Fibroblast of mammary gland (primary cell): ENCODE measurements at places on chromosomes 3 and 15.

- DNase-seq, result no peak
Observed at GRCh38 chr15:99987701-99988100, 254.5 kb upstream of the LYSMD4 start.

DNA sequence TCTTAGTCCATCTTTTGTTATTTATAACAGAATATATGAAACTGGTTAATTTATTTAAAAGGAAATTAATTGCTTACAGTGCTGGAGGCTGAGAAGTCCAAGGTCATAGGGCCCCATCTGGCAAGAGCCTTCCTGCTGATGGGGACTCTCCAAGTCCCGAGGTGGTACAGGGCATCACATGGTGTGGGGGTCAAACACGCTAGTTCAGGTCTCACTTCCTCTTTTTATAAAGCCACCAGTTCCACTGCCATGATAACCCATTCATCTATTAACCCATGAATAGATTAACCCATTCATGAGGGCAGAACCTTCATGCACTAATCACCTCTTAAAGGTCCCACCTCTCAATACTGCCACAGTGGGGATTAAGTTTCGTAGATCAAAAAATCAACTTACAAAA lies 659.3 kb downstream of the NAALADL2 start:
- no peak for DNase-seq

DNA sequence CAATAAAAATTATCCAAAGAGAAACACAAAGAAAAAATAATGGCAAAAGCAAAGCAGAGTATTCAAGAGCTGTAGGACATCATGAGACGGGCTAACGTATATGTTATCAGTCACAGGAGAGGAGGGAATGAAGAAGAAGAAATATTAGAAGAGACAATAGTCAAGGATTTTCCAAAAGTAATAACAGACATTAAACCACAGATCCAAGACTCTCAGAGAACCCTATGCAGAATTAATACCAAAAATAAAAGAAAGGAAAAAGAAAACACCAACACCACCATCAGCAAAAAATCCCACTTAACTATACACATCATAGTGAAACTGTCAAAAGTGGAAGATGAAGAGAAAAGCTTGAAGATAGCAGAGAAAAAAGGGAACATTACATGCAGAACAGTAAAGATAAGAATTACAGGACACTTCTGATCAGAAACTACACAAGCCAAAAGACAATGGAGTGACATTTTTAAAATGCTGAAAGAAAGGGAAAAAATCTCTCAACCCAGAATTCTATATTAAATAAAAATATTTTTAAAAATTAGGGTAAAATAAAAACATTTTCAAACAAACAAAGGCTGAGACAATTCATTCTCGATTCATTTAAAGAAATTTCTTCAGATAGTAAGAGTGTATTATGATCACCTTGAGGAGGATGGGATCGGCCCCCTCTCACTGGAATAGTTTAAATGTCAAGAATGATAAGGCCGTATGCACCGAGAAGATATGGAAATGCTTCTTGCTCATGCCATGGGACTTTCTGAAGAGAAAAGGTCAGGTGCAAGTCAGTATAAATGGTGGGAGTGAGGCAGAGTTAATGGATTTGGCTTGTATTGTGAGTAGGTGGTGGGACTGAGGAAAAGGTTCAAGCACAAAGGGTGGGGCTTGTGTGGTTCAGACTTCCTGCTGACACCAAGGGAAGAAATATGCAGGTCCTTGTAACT lies 28.5 kb downstream of the TM2D3 start:
- no peak for DNase-seq

DNA sequence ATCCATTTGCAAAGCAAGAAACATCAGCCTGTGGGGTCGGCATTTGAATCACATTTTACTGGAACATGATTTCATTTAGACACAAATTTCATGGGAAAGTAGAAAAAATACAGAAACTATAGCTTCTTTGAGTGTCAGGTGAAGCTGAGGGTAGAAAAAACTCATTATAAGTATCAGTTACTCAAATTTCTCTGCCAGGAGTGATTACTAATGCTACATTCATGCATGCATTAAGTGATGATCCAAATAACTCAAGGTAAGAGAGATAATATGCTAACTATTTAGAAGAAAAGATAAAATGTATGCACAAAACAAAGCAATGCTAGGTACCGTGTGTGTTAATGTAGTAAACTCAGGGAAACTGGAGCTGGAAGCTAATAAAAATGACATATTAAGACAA lies 406.0 kb downstream of the GAP43 start:
- no peak for DNase-seq

DNA sequence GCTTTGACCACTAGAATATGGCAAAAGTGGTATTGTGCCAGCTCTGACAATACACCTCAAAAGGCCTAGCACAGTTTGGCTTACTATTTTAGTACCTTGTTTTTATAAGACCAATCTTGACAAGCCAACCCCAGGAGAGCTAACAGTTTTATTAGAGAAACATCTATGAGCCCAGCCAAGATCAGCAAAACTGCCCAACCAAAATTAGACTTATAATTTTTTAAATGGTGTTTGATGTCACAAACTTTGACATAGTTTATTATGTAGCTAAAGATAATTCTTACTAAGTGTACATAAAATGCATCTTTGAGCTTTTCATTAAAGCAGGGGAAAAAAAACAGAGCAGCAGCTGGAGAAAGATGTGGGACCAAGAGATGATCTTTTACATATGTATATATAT lies 537.5 kb downstream of the ZPLD1 start:
- no peak for DNase-seq

- DNase-seq, result peak; percentile 31
Observed at GRCh38 chr3:114697401-114697800, 403.6 kb downstream of the TIGIT start.

- DNase-seq, result no peak
Observed at GRCh38 chr15:51751697-51752683, 593 bp downstream of the TMOD2 start.

- DNase-seq, result no peak
Observed at GRCh38 chr15:31077941-31078340, 23.6 kb downstream of the TRPM1 start.

DNA sequence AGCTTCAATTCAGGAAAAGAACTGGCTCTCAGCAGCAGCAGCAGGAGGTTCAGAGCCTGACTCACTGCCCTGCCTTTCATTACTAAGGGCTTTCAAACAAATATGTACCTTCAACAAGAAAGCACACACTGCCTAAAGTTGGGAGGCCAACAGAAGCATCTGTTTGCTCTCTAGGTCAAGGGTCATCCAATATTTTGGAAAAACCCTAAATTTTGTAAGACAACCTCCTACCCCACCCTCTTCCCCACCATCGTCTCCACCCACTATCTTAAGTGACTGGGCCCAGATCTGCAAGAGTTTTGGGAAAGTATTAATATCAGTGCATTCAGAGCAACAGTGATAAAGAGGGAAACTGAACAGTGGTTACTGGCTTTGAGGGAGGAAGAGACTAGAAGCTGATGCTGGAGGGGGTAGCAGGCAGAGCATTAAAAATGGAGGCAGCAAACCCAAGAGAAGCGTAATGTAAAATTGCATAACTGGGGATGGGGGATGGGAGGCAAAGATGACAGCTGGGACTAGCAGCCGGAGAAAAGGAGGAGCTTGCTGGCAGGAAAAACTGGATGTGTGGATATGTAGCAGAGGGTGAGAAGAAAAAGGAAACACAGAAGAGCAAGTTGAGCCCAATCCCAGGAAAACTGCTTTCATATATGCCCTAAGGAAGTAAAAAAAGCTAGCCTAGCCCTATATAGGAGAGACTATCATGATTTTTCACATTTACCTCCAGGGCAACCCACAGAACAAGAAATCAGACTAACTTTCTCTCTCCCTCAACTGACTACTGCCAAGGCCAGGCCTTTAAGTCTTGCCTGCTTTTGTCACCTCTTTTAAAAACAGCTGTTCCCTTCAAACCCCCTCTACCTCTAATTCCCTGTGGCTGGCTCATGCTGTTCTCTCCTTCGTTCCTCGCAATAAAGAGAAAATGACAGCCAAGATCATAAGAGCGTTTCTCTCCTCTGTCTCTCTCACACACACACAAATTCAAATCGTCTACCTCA lies 31.4 kb downstream of the NPTN start:
- DNase-seq, result peak; percentile 63

- peak; percentile 82 for DNase-seq
Observed at GRCh38 chr15:39454189-39454986, 126.5 kb upstream of the THBS1 start.

DNA sequence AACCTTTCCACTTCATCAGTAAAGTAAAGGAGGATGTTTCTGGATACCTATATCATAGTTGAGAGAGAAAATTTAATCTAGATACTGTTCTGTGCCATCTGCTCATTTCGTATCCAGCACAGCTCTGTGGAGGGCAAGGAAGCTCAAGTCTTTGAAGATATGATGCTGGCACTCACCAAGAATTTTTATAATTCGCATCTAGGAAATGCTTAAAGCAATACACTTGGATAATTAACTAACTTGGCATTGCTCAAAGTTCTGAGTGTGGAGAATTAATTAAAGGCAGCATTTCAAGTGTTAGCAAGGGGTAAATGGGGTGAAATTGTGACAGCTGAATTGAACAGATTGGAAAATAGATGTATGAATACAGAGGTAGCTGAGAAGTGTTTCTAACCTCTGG lies 213.2 kb downstream of the KCNMB2 start:
- no peak for DNase-seq

- DNase-seq, result no peak
Observed at GRCh38 chr15:91919014-91919534, 65.6 kb downstream of the SLCO3A1 start.

GRCh38 chr3:194251461-194251860 lies 99.7 kb downstream of the CPN2 start:
- DNase-seq, result no peak

DNA sequence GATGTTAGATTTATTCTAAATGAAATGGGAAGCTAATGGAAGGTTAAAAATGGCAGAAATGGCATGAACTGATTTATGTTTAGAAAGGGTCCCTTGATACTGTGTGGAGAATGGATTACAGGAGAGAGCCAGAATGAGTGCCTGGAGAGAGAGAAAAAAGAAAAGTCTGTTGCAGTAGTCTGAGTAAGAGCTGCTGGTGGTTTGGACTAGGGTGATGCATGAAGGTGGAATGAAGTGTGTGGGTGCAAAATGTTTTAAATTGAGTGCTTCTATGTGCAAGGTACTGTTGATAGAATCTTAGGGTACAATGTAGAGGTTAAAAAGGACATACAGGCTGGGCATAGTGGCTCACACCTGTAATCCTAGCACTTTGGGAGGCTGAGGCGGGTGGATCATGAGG lies 11.4 kb upstream of the MGA start:
- peak; percentile 81 for DNase-seq

GRCh38 chr3:45965653-45966052 lies 22.4 kb downstream of the CXCR6 start:
- no peak for DNase-seq

GRCh38 chr3:150913133-150913922 lies 8.1 kb upstream of the MINDY4B start:
- no peak for DNase-seq

DNA sequence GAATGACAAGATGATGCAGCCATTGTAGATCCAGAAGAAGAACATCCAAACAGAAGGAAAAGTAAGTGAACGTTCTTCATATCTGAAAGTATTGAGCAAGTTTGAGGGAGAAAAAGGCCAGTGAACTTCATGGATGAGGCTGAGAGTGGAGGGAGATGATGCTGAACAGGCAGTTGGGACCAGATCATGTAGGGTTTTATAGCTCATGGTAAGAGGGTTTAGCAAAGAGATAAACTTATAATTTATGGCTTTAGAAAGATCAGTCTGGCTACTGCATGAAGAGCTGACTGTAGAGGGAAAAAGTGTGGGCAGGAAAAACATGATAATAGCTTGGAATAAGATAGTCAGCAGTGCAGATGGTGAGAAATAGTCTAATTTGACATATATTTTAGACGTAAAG lies 192.6 kb upstream of the LPP start:
- DNase-seq, result no peak

DNA sequence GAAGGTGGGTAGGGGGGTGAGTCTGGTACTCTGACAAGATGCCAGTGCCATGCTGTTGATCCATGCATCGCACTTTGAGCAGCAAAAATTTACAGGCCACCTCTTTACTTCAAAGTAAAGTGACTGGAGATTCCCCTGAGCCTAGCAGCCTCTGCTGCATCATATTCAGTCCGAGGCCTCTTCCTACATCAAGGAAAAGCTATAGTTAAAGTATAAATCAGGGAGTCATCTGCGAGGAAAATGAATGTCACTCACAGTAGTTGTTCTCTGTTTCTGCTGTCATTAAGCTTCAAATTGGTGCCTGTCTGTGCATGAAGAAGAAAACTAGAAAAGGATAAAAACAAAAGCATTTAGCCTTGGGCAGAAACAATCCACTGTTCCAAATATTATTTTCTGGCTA lies 706.2 kb downstream of the TBL1XR1 start:
- DNase-seq, result no peak

- no peak for DNase-seq
Observed at GRCh38 chr3:112087746-112088145, 1.6 kb downstream of the C3orf52 start.

GRCh38 chr15:51775967-51776816 lies 24.8 kb downstream of the TMOD2 start:
- peak; percentile 66 for DNase-seq

GRCh38 chr3:169666376-169667165 lies 3.1 kb upstream of the MECOM start:
- no peak for DNase-seq

GRCh38 chr3:41265011-41265545 lies 65.8 kb downstream of the CTNNB1 start:
- peak; percentile 61 for DNase-seq

DNA sequence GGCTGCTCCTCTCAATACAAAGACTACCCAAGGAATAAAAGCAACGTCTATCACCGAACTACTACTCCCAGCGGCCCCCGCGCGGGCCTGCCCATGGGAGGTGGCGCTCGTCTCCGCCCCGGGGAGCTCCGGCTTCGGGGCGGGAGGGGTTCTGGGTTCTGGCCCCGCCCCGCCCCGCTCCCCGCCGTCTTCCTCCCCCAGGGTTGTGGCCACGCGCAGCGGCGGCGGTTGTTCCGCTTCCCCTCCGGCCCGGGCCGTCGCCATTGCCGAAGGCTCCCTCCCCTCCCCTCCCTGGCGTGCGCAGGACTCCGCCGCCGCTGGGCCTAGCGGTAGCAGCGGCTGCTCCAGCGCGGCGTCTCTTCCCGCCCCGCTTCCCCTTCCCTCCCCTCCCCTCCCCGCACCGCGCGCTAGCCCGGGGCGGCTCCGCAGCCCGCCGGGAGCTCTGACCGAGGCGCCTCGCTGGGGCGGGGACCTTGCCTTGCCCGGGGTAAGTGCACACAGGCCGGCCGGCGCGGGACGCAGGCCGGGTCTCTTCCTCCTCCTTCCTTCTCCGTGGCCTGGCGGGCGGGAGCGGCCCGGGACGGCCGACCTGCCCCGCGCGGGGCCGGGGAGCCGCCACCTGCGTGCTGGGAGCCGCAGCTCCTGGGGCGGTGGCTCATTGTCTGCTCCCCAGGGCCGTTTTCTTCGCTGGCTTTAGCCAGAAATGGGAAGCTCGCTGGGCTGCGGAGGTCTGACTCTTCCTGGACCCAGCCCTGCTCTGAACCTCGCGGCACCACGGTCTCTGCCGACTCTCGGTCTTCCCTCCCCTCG lies at the start of gene PAK2:
PAK2 (plus strand) TSS at position 187 of the 810 bp plus-strand sequence. CDS start 42,790 bp downstream, outside the sequence.
- peak; percentile 79 for DNase-seq

- DNase-seq, result no peak
Observed at GRCh38 chr3:182308328-182308727, 485.0 kb upstream of the ATP11B start.
